Muscle of arm (tissue), 14 donors: ENCODE measurements at places on chromosomes 16 and 17. TPM values are rescaled to one million over a fixed set of nuclear protein-coding genes. Genes with fewer than 3 reads are reported as not detected.

DNA sequence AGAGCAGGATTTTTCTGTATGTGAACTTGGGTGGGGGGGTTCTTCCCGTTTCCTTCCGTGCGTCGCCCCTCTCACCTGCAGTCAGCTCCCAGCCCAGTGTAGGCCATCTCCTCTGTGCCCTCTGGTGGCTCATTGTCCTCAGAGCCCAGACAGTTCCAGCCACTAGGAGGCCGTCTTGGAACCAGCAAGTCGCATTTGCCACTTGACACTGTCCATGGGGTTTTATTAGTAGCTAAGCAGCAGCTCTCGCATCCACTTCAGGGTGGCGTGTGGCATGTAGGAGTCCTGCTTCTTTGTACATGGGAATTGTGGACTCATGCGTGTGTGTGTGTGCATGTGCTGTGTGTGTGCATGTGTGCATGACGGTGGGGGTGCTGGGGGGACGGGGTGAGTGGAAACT is 74.0 kb downstream of the SEC14L1 start:
- no peak for DNase-seq

- DNase-seq, result no peak
These were observed 244.2 kb downstream of the SNX29 start for GRCh38 chr16:12220766-12221165.

The AATK gene
- 12.5 TPM for polyA plus RNA-seq

DNA sequence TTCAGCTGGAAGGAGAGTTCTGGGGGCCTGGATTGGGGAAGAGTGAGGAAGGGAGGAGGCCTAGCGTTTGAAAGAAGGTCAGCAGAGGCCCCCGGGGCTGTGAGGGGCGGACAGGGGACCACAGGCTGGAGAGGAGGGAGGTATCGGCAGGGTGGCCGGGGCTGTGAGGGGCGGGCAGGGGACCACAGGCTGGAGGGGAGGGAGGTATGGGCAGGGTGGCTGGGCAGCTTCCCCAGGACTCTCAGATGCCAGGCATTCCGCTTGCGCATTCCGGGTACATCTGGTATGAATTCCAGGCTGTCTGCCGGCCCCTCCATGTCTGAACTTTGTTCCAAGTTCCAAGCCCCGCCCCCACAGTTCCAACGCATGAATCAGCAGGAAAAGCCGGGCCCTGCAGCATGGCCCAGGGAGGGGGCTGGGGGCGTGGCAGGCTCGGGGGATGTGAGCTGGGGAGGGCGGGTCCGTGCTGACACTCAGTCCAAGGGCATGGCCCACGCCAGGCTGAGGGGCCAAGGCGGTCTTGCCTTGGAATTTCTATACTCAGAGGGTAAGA is 4.3 kb upstream of the TLCD2 start:
- DNase-seq, result peak; percentile 95

GRCh38 chr16:57489229-57489628 is 2.9 kb upstream of the DOK4 start:
- DNase-seq, result no peak

The CTU2 gene
- polyA plus RNA-seq, result 12.9 TPM

- DNase-seq, result no peak
These were observed 72.8 kb downstream of the SCNN1B start for GRCh38 chr16:23374721-23375510.

GRCh38 chr17:81792675-81793615 is 11.0 kb upstream of the GCGR start:
- no peak for DNase-seq

- no peak for DNase-seq
These were observed 28.8 kb upstream of the NXPH3 start for GRCh38 chr17:49546546-49547535.

The CARHSP1 gene
- 108 TPM for polyA plus RNA-seq

- DNase-seq, result no peak
These were observed 1.9 kb downstream of the GGT6 start for GRCh38 chr17:4558347-4558971.

The GPR142 gene
- 0.20 TPM for polyA plus RNA-seq

The ADGRG3 gene
- not detected for polyA plus RNA-seq
